Right ventricle myocardium inferior (tissue), 1 donor: ENCODE measurements at places on chromosomes 3 and 15. TPM values are rescaled to one million over a fixed set of nuclear protein-coding genes. Genes with fewer than 3 reads are reported as not detected.

Gene MUC4
- total RNA-seq, result not detected

Gene CDHR4
- not detected for total RNA-seq

Gene TRH
- total RNA-seq, result not detected

Gene CPNE9
- not detected for total RNA-seq

Gene IGSF10
- 3.0 TPM for total RNA-seq

Gene ADIPOQ
- 19.3 TPM for total RNA-seq

Gene PAK6
- 10.1 TPM for total RNA-seq

Gene PPP1R14D
- not detected for total RNA-seq

Gene FBXW12
- not detected for total RNA-seq

Gene PROK2
- total RNA-seq, result 0.41 TPM

Gene HIGD2B
- total RNA-seq, result not detected

Gene CAPN3
- 3.4 TPM for total RNA-seq

Gene SPESP1
- 4.0 TPM for total RNA-seq

Gene ALDH1A2
- 14.2 TPM for total RNA-seq

Gene CEP70
- 21.6 TPM for total RNA-seq

Gene SIDT1
- total RNA-seq, result 0.62 TPM

Gene GPR171
- total RNA-seq, result 0.24 TPM

Gene MORC1
- not detected for total RNA-seq

Gene RPP25
- 2.7 TPM for total RNA-seq

Gene CSNK1G1
- total RNA-seq, result 5.5 TPM

Gene OR5K2
- total RNA-seq, result not detected

Gene CACNA2D3
- 33.7 TPM for total RNA-seq

Gene LDHAL6B
- not detected for total RNA-seq

Gene GREM1
- total RNA-seq, result not detected

Gene GPR62
- total RNA-seq, result 0.22 TPM

Gene OR4M2
- total RNA-seq, result not detected

Gene GABRR3
- not detected for total RNA-seq

Gene CFAP100
- not detected for total RNA-seq

Gene FETUB
- total RNA-seq, result not detected

Gene IQCH
- total RNA-seq, result 0.51 TPM

Gene DLG1
- total RNA-seq, result 48.6 TPM

Gene NTRK3
- total RNA-seq, result 5.1 TPM

Gene AMIGO3
- not detected for total RNA-seq

Gene THSD4
- 73.1 TPM for total RNA-seq

Gene SUSD5
- 2.8 TPM for total RNA-seq

Gene RTP1
- total RNA-seq, result not detected

Gene CSPG4
- total RNA-seq, result 7.8 TPM

Gene SLC12A1
- not detected for total RNA-seq

Gene PRTG
- total RNA-seq, result 0.43 TPM

Gene C3orf85
- not detected for total RNA-seq

Gene TIMP4
- total RNA-seq, result 23.8 TPM

Gene CCDC9B
- total RNA-seq, result 162 TPM
